T-helper 2 cell (primary cell): ENCODE measurements at places on chromosomes 7 and 10.

GRCh38 chr7:14835384-14835783, 67.2 kb downstream of the DGKB start:
- no peak for DNase-seq

GRCh38 chr7:66202441-66202840, 2.7 kb upstream of the TPST1 start:
- DNase-seq: no peak

GRCh38 chr10:6092731-6093130, 3.9 kb downstream of the RBM17 start:
- no peak for DNase-seq

- DNase-seq: no peak
Observed at GRCh38 chr10:20485554-20485953, 411.6 kb downstream of the NEBL start.

- DNase-seq: no peak
Observed at GRCh38 chr7:106472741-106473140, 188.0 kb upstream of the NAMPT start.

GRCh38 chr7:99381664-99382075, 7.1 kb downstream of the ARPC1B start:
- DNase-seq: no peak

GRCh38 chr7:128322040-128322643, 21.6 kb downstream of the RBM28 start:
- no peak for DNase-seq

- peak; percentile 30 for DNase-seq
Observed at GRCh38 chr7:111138193-111138569, 47.3 kb downstream of the LRRN3 start.

GRCh38 chr7:139153832-139154231, 44.3 kb upstream of the ZC3HAV1 start:
- DNase-seq: no peak

GRCh38 chr7:116629051-116629463, 42.9 kb upstream of the MET start:
- no peak for DNase-seq

DNA sequence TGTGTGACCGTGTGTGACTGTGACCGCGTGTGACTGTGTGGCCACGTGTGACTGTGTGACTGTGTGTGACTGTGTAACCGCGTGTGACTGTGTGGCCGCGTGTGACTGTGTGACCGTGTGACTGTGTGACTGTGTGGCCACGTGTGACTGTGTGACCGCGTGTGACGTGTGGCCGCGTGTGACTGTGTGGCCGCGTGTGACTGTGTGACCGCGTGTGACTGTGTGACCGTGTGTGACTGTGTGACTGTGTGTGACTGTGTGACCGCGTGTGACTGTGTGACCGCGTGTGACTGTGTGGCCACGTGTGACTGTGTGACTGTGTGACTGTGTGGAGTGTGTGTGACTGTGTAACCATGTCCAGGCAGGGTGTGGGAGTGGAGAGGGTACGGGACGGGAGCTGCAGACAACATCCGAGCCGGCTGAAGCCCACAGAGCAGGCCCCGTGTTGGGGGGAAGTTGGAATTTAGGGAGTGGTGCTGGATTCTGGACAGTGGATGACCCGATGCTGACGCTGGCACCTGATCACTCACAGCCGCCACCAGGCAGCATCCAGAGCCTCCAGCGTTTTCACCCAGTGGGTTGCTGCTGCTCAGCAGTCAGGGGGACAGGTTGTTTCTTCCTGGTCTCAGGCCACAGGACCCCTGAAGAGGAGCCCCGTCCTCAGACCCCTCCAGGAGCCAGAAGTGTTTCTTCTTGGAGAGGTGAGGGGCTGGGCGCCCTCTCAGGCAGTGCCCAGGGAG, 503.5 kb downstream of the DNAJB6 start:
- DNase-seq: no peak

GRCh38 chr7:1087952-1088920, at the start of gene GPER1:
Gene GPER1 (plus strand): TSS chr7:1088113. CDS start chr7:1091729, 3,616 bp downstream.
- no peak for DNase-seq

DNA sequence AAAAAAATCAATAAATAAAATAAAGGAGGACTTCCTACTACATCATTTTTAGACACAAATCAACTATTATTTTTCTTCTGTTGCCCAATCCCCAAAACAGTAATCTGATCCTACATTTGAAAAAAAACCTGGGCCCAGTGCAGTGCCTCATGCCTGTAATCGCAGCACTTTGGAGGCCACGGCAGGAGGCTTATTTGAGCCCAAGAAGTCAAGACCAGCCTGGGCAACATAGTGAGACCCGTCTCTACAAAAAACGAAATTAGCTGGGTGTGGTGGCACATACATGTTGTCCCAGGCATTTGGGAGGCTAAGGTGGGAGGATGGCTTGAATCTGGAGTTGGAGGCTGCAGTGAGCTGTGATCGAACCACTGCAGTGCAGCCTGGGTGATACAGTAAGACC, 2.7 kb upstream of the GTF2I start:
- no peak for DNase-seq

DNA sequence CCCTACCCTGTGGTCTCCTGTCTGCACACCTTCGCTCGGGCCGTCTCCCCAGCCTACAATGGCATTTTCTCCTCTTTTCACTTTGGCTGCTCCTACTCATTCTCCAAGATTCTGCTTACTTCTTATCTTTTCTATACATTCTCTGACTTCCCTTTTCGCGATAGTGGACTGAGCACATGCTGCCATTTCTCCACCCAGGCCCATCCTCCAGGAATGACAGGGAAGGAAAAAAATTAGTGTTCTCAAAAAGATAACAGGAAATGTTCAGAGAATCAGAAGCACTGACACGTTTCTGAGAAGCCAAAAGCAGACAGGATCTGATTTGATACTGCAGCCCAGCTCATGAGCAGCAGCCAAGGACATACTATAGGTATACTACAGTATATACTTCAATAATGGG, 6.4 kb upstream of the ANXA11 start:
- DNase-seq: no peak

GRCh38 chr10:91295346-91295745, 74.9 kb downstream of the PCGF5 start:
- no peak for DNase-seq

DNA sequence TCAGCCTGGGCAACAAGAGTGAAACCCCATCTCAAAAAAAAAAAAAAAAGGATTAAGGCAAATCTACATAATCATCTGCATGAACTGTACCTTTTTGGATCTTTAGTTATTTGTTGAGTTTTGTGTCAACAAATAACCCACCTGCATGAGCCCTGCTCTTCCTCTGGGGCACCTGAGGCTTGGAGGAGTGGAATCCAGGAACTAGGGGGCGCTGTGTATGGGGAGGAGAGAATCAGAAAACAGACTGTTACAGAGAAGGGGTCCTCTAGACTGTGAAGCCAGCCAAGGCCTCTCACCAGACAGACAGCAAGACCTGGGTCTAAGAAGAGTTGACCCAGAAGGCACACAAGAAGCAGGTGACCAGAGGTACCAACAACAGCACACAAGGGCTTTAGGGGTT, 682.8 kb upstream of the NRP1 start:
- no peak for DNase-seq

GRCh38 chr7:12158334-12159060, 52.6 kb upstream of the TMEM106B start:
- DNase-seq: no peak

DNA sequence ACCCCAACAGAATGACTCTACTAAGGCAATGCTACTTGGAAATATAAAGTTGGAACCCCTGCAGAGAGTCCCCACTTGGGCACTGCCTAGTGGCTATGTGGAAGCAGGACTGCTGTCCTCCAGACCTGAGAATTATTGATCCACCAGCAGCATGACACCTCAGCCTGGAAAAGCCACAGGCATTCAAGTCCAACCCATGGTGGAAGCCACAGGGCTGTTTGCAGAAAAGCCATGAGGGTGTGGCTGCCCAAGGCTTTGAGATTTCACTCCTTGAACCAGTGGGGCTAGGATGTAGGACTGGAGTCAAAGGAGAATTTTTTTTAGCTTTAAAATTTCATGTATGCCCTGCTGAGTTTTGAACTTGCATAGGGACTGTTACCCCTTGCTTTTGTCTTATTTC, 13.6 kb upstream of the GHRHR start:
- no peak for DNase-seq

- no peak for DNase-seq
Observed at GRCh38 chr7:47089068-47089417, 492.9 kb downstream of the TNS3 start.

- DNase-seq: no peak
Observed at GRCh38 chr7:21426286-21427181, 1.3 kb upstream of the SP4 start.

DNA sequence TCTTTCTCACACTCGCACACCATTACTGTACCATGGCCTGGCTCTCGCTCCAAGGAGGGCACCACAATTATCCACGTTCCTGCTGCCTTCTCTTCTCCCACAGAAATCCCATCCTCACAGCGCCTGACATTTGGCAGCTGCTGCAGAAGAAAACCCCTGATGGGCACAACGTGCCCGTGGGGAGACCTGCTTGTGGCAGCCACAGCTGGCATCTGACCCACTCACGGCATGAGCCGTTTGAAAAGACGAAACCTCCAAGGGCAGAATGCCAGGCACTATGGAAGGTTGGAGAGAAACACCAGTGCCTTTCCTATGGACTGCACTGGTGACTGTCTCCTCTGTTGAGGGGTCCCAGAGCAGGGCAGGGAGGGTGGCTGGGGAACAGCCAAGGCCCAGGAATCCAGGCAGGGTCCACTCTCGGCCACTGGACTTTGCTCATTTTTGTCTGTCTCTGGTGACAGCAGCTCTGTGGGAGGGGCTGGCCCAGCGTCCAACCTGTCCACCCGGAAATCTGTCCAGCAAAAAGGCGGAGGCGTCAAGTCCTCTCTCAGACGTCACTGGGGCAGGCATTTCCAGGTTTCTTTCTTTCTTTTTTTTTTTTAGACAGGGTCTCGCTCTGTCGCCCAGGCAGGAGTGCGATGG, 61.0 kb upstream of the MKRN1 start:
- DNase-seq: no peak

GRCh38 chr10:20855398-20856038, 41.6 kb downstream of the NEBL start:
- no peak for DNase-seq

GRCh38 chr7:85521108-85521694, 334.3 kb upstream of the SEMA3D start:
- DNase-seq: no peak

- DNase-seq: no peak
Observed at GRCh38 chr10:48476279-48476982, 128.4 kb downstream of the ARHGAP22 start.

DNA sequence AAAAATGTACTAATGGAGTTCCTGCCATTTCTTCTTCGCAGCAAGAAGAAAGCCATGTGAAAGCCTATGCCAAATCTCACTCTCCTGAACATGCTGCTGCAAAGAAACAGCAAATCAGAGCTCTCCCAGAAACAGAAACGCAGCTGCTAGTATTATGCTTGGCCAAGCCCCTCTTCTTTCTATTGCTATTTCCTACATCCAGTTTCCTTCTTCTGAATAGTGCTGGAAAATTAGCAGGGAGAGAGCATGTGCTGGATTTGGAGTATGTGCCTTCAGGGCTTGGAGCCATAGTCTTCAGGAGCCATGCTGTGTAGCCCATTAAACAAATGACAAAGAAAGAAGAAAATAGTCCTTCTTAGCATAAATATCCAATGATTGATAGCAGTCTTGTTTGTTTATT, 852.0 kb upstream of the PHF14 start:
- no peak for DNase-seq

DNA sequence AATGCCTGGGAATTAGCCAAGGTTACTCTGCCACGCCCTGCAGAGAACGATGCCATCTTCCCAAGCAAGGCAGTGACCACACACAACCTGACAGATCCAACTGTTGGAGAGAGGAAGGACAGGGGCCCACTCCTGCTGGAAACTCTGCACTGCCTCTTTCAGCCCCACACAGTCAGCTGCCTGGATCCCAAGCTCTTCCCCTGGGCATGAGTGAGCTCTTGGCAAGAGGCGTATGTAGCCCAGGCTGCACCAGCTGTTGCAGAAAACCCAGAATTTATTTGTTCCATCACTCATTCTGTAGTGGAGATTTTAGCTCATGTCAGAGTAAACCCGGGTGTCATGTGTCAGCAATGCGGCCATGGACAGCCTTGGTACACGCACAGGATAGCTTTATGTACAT, 135.1 kb upstream of the TRIM24 start:
- no peak for DNase-seq

DNA sequence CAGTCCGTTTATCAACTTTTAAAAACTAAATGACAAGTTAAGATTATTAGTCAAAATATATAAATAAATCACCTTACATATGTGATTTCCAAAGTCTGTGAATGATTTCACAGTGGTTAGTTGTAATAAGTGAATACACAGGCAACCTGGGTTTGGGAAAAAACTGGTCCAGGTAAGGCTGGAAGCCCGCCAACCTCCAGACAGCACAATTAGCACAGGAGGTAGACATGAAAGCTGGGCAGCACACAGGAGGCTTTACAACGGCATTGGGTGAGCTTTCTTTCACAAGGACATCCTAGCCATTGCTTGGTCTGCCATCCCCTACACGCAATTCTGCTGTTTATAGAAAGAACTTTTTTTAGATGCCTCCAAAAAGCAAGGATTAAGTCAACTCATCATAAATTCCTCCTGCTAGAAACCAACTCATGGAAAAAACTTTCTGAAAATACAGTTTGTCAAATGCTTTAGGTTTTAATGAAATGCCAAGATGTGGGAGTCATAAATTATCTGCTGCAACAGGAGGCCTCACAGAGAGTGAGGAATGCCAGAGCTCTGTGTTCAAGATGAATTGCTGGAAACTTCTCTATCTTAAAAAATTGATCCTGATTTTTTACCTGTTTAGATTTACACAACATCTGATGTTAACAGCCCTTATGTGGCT, 346.8 kb upstream of the NFE2L3 start:
- DNase-seq: no peak
